ENCODE measurements at places on chromosomes 12 and 14.

- DNase-seq: no peak
These were observed 8.6 kb downstream of the DDN start for GRCh38 chr12:48990552-48990951.

GRCh38 chr14:98503086-98503815 is 768.7 kb downstream of the BCL11B start:
- DNase-seq: no peak

DNA sequence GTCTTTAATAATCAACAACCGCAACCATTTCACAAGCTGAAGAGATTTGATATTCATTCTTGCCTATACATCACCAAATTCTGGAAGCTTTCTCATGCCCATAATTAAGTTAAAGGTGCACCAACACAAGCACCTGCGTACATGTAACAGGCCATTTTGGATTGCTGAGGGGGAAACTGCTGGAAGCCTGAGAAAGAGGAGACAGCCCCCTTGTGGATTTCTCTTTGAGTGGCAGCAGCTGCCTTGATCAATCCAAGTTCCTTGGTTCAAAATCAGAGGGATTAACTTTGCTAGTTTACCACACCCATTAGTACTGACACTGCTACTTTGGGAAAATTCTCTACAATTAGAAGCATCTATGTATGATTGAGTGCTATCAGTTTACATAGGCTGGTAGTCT is 321.1 kb downstream of the NOVA1 start:
- DNase-seq: no peak

- no peak for DNase-seq
These were observed 123.4 kb downstream of the BICD1 start for GRCh38 chr12:32229971-32230612.

GRCh38 chr14:96956464-96957239 is 159.5 kb downstream of the VRK1 start:
- no peak for DNase-seq

DNA sequence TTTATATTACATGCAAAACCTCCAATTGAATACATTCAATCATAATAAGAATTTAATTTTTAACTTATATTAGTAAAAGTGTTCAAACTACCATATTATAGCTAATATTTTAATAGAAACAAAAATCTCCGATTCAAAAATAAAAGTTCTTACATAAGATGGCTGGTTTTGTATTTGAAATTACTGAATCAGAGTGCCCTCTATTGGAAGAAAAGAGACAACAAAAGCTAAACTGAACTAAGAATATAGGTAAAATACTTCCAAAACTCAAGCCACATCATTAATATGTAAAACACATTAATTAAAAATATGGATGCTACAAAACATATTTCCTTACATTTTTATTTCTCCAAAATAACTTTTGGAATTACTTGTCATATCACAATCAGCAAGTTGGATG is 120.3 kb downstream of the GARIN6 start:
- DNase-seq: no peak
